ENCODE measurements at places on chromosomes 5 and 9. TPM values are rescaled to one million over a fixed set of nuclear protein-coding genes. Genes with fewer than 3 reads are reported as not detected.

Gene SLC34A1
- not detected for polyA plus RNA-seq

Gene CD180
- not detected for polyA plus RNA-seq

Gene PPP1R26
- polyA plus RNA-seq: 5.6 TPM

Gene PCSK5
- polyA plus RNA-seq: 1.5 TPM

Gene FBXO38
- polyA plus RNA-seq: 10.2 TPM

Gene ICE1
- polyA plus RNA-seq: 9.0 TPM

Gene SAXO1
- polyA plus RNA-seq: not detected

Gene SNCB
- 0.41 TPM for polyA plus RNA-seq

DNA sequence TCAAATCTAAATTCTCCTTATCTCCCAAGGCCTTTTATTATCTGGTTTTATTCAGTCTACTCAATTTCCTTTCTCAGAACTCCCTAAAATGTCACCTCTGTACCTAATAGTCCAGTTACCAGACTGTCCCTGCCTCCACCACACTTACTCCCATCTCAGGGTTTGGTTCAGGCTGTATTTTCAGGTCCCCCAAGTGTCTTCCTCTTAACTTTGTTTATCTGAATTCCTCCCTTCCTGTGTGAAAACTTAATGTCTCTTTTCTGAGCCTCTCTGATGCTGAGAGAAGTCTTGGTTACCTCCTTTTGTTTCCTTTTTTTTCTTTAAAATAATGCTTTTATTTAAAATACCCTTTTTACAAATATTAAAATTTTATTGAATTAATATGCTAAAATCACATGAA is 133.4 kb downstream of the PAM start:
- no peaks in the 10 kb centered on the region for H3K4me1 ChIP-seq
- H3K36me3 ChIP-seq: peaks cover 1% of the 10 kb centered on the region
- H3K27ac ChIP-seq: no peak overlapping the region
- DNase-seq: no peak
- H3K4me3 ChIP-seq: no peak overlapping the region
- H3K27me3 ChIP-seq: no peaks in the 10 kb centered on the region

DNA sequence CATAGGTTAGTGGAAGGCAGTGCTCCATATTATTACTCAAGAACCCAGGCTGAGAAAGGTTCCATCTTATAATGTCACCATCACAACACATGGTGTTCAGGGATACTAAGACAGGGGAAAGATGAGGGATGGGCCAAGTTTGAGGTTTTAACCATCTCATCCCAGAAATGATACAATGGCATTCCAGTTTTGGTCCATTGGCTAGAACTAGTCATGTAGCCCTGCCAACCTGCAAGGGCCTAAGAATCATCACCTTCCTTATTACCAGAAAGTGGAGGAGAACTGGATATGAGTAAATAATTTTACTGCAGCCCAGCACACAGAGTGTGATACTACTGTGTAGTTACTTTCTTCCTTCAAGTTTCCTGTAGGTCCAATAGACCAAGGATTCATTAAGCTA is 144.5 kb upstream of the ABCA1 start:
- DNase-seq: no peak
- no peaks in the 10 kb centered on the region for H3K36me3 ChIP-seq
- no peak overlapping the region for H3K4me3 ChIP-seq
- H3K4me1 ChIP-seq: peaks cover 18% of the 10 kb centered on the region

- no peak overlapping the region for H3K4me3 ChIP-seq
- DNase-seq: no peak
- peaks cover 18% of the 10 kb centered on the region for H3K4me1 ChIP-seq
- H3K36me3 ChIP-seq: peaks cover 9% of the 10 kb centered on the region
- no peak overlapping the region for H3K27ac ChIP-seq
Observed at GRCh38 chr9:33351547-33351946, 50.8 kb downstream of the AQP7 start.

DNA sequence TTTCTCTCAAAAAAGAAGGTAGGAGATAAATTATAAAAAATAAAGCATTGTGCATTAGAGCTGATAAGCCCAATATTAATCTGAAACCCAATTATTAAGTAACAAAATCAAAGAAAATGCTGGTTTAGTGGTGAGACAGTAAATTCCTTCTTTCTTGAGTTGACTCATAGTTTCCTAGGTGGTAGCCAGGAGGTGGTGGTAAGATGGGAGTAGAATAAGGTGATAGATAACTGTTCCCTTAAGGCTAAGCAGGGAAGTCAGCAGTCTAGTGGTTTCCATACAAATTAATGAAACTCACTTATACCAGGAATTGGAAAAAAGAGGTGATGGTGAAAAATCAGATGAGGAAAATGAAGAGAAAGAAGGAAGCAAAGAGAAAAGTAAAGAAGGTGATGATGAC is 23.2 kb downstream of the LYSMD3 start:
- no peak overlapping the region for H3K4me3 ChIP-seq
- peaks cover 2% of the 10 kb centered on the region for H3K4me1 ChIP-seq
- H3K27ac ChIP-seq: no peak overlapping the region

DNA sequence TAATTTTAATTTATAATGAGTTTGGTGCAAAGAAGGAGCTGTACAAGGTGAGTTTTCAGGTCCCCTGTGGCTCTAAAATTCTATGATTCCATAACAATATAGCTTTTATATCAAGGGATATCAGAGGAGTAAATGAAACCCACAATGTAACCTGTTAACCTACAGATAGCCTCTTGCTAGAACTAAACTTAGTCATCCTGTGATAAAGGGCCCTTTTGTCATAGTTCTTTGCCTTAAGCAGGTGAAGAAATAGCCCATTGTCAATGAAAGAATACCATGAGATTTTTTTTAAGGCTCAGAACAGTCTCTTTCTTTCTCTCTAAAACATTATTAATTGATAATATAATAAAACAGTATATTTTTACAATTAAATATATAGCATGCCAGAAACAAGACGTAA is 127.8 kb downstream of the NFIB start:
- H3K27ac ChIP-seq: no peak overlapping the region
- no peaks in the 10 kb centered on the region for H3K4me1 ChIP-seq
- H3K27me3 ChIP-seq: no peaks in the 10 kb centered on the region
- H3K4me3 ChIP-seq: no peak overlapping the region

DNA sequence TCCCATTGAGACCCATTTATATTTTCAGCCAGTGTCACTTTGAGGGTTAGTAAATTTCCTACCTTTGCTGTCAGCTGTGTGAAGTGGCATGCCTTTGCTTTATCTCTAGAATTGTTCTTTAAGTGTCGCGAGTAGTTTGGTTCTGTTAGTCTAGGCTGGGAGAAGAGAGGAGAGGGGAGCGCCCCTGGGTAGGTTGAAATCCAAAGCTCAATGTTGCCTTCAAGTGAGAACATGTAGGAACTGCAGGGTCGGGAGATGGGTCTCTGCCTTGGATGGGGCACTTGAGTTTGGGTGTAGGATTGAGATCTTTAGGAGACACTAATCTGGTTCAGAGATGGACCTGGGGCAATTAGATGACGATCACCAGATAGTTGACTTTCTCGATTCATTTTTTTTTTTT is 46.3 kb downstream of the STC2 start:
- H3K27ac ChIP-seq: no peak overlapping the region
- peak; percentile 21 for DNase-seq
- no peaks in the 10 kb centered on the region for H3K4me1 ChIP-seq
- no peak overlapping the region for H3K4me3 ChIP-seq

GRCh38 chr5:139845846-139846681 is 50.5 kb downstream of the PSD2 start:
- no peaks in the 10 kb centered on the region for H3K4me1 ChIP-seq
- H3K4me3 ChIP-seq: no peak overlapping the region
- no peak for DNase-seq
- H3K36me3 ChIP-seq: no peaks in the 10 kb centered on the region
- H3K27me3 ChIP-seq: peaks cover 64% of the 10 kb centered on the region

DNA sequence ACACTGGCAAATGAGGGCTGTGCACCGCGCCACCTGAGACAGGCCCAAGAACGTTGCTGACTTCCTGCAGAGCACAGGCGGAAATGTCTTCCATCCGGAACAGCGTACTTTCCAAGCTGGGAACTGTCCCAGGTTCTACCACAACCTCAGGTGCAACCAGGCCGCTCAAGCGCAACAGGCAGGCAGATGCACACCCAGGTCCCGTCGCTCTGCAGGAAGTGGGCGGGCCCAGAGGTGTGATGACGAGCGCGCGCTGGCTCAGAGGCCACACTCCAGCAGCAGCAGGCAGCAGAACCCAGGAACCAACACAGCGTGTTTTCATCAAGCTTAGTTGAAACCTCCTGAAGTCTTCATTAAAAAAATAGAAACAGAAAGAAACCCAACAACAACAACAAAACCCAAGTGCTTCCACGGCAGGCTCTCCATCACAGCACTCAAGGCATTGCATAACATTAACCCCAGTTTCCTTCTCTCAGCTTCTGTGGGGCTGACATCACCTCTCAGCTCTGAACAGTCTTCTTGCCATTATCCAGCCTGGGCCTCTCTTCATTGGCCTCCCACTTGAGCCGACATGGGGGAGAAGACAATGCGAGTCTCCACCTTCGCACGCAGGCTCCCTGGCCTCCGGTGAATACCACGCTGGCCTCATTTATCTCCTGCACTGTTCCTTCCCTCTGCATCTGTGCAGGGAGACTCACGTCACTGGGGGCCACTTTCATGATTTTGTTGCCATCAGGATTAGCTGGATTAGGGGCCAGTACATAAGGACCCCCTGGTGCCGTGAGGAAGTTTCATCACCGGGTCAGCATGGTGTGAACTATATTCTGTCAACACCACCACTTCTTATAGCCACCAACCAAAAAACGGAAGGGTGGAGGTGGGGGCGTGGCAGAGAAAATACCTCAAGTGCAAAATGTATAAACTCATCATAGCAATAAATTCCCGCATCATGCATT is 22.1 kb downstream of the PTCH1 start:
- peaks cover 19% of the 10 kb centered on the region for H3K4me1 ChIP-seq
- no peak overlapping the region for H3K4me3 ChIP-seq
- no peaks in the 10 kb centered on the region for H3K27me3 ChIP-seq
- no peak for DNase-seq
- H3K36me3 ChIP-seq: peaks cover 4% of the 10 kb centered on the region

- no peak overlapping the region for H3K4me3 ChIP-seq
- peaks cover 36% of the 10 kb centered on the region for H3K4me1 ChIP-seq
- H3K27me3 ChIP-seq: no peaks in the 10 kb centered on the region
- no peak overlapping the region for H3K27ac ChIP-seq
Observed at GRCh38 chr9:104903609-104904008, 24.3 kb downstream of the ABCA1 start.

DNA sequence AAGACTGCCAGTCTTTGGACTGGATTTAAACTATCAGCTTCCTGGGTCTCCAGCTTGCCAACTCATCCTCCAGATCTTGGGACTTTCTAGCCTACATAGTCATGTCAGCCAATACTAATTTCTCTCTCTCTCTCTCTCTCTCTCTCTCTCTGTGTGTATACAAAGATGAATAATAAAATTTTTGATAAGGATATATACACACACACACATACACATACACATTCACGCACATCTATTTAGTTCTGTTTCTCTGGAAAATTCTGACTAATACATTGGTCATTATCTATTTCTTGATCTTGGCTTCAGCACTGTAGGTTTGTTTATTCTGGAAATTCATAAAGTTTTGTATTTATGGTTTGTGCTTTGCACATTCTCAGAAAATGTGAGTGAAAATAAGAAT is 1606.2 kb upstream of the NUDT12 start:
- no peak overlapping the region for H3K27ac ChIP-seq
- no peak overlapping the region for H3K4me3 ChIP-seq
- H3K36me3 ChIP-seq: no peaks in the 10 kb centered on the region
- no peaks in the 10 kb centered on the region for H3K4me1 ChIP-seq
- DNase-seq: no peak

DNA sequence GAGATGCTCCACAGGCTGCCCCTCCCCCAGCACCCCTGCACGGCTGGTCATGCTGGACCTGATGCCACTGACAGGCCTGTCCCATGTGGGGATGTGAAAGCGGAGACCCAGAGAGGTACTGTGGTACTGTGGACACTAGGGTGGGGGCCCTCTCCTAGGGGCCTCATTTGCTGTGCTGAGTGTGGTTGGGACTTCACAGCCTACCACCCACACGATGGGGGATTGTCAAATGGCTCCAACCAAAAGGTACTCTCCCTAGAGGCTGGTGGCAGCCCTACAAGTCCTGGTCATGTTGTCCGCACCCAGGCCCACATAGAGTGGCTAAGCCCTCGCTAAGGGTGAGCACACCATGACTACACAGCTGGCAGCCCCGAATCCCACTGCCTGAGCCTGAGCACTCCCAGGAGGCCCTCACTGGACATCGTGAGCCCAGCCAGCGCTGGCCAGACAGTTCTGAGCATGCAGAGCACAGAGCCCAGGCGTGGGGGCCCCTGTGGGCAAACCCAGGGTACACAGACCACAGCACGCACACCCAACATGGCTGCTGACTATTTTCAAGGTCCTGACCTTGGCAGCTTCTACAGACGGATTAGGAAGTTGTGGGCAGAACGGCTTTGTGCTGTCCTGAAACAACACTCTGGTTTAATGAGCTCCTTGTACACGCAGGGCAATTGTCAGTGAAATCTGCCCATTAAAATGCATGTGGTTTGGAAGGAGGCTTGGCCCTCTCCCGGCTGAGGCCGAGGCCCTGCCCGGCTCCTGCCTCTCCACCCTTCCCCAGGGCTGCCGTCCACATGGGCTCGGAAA is 214.1 kb downstream of the HSPA4 start:
- H3K36me3 ChIP-seq: no peaks in the 10 kb centered on the region
- H3K27me3 ChIP-seq: peaks cover 59% of the 10 kb centered on the region
- H3K4me1 ChIP-seq: no peaks in the 10 kb centered on the region
- H3K4me3 ChIP-seq: no peak overlapping the region
- DNase-seq: no peak
- no peak overlapping the region for H3K27ac ChIP-seq

GRCh38 chr9:135551456-135551855 is 5.5 kb downstream of the OBP2A start:
- no peaks in the 10 kb centered on the region for H3K36me3 ChIP-seq
- H3K4me1 ChIP-seq: no peaks in the 10 kb centered on the region
- H3K27me3 ChIP-seq: no peaks in the 10 kb centered on the region
- DNase-seq: no peak
- H3K4me3 ChIP-seq: no peak overlapping the region
- H3K27ac ChIP-seq: no peak overlapping the region

GRCh38 chr9:3288686-3289085 is 237.1 kb downstream of the RFX3 start:
- H3K36me3 ChIP-seq: no peaks in the 10 kb centered on the region
- no peaks in the 10 kb centered on the region for H3K4me1 ChIP-seq
- no peak for DNase-seq
- no peak overlapping the region for H3K27ac ChIP-seq
- H3K4me3 ChIP-seq: no peak overlapping the region
- no peaks in the 10 kb centered on the region for H3K27me3 ChIP-seq
